Hippocampal formation (tissue), 2 donors: ENCODE measurements at places on chromosomes 2 and 18.

GRCh38 chr2:128603411-128603924 lies 284.8 kb upstream of the HS6ST1 start:
- DNase-seq, result no peak

GRCh38 chr18:2825613-2826175 lies 21.1 kb upstream of the EMILIN2 start:
- DNase-seq, result no peak

GRCh38 chr2:13193075-13193474 lies 476.3 kb downstream of the TRIB2 start:
- no peak for DNase-seq

- no peak for DNase-seq
These were observed 200.8 kb downstream of the TFCP2L1 start for GRCh38 chr2:121084130-121084680.

GRCh38 chr2:196983934-196984333 lies 57.4 kb upstream of the PGAP1 start:
- DNase-seq, result no peak

GRCh38 chr18:29153091-29153490 lies 976.2 kb upstream of the CDH2 start:
- no peak for DNase-seq

GRCh38 chr2:68766376-68766845 lies 31.8 kb downstream of the ARHGAP25 start:
- no peak for DNase-seq

- DNase-seq, result no peak
These were observed 232.1 kb upstream of the STK17B start for GRCh38 chr2:196403471-196403870.

DNA sequence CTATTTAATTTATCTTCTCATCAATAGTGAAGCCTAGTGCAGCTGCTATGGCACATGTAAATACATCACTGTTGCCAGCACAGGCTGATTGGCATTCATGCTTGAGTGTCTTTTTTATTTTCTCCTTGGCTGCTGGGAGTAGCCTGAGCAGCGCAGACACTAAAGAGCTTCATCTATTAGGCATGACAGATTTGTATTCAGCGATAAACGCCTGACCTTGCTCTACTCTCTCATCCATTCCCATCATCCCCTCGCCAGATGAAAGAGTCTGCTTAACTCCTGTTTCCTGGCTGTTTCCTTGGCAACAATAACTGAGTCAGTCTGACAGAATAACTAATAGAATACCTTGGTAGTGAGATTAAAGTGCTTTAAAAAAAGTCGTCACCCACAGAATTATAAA lies 753.6 kb downstream of the DCC start:
- DNase-seq, result no peak

GRCh38 chr2:223914324-223914723 lies 30.8 kb downstream of the WDFY1 start:
- no peak for DNase-seq

DNA sequence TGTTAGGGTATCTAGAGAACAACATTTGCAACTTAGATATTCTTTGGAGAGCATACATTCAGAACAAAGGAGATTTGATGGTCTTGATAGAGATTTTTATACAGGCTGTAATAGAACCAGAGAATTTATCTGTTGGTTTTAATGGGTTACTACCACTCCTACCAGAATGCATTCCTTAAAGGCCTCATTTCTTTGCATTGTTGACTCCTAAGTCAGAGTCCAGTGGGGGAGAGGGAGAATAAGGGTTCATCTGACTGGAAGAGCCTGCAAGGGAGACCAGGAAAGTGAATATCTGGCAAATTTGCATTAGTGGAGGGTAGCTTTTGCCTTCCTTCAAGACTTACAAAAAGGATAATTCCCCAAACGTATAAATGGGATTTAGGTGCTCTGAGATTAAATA lies 29.7 kb downstream of the AGPS start:
- DNase-seq, result no peak

- DNase-seq, result no peak
These were observed 118.6 kb upstream of the GLI2 start for GRCh38 chr2:120617055-120617454.

DNA sequence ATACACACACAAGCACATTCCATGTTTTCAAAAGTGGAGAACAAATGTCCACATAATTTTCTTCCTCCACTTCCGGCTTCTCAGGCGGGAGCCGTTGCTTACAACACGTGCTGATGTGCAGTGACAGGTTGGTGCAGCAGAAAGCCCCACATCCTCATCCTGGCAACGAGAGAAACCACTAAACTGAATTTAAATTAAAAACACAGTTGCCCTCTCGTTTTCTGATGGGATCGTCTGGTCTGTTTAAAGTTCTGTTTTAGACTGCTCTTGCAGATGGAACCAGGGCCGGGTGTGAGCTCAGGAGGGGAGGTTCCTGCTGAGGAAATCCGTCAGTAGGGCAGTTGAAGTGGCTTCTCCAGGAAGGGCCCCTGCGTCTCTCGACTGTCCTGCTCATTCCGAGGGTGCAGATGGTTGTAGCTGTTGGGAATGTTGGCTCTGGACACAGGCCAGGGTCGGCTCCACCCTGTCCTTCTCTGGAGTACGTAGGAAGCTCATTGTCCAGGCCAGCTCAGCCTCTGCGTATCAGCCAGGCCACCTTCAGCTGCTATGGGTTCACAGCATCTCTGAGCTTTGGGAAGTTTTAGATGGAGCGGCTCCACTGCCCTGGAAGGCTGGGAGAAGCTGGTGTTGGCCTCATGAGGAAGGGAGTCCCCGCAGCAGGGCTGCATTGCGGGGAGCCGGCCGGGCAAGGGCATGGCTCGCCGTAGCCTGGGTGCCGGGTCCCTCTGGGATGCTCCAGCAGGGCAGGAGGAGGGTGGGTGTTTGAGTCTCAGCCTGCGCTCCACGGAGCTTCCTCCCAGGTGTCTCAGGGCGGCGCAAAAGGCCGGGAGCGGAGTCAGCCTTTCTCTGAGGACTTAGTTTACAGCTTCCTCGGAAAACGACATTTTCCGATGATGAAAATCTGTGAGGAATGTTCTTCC lies 58.3 kb downstream of the NFATC1 start:
- no peak for DNase-seq

DNA sequence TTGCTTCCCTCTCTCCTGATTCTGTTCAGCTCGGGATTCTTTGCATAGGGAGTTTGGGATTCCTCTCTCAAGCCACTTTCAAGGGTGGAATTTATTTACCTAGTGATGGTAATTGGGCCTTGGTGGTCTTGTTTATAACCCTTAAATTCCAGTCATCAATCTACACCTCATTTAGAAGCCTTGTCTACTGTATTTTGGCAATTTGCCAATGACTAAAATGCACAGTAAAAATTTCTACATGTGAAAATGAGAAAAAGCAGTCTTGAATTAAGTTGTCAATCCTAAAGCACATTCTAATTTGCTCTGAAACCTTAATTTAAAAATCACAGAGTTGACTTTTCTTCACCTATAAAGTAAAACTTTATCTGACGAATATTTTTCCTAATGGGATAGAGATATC lies 749.2 kb upstream of the CRIM1 start:
- DNase-seq, result no peak

DNA sequence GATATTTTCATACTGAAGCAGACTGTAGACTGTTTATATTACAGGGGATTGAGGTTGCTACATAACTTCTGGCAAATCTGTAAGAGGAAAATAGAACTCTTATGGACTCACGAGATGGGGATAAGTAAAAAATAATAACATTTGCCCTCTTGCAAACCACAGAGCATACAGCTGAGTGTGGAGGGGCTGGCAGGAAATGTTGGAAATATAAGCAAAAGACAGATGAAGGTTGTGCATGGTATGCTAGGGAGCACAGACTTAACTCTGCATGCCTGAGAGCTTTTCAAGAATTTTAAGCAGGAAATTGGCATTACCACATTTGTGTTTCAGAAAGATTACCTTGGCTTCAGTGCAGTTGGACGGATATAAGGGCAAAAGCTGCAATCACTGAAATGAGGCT lies 411.1 kb downstream of the RAD51AP2 start:
- DNase-seq, result no peak

DNA sequence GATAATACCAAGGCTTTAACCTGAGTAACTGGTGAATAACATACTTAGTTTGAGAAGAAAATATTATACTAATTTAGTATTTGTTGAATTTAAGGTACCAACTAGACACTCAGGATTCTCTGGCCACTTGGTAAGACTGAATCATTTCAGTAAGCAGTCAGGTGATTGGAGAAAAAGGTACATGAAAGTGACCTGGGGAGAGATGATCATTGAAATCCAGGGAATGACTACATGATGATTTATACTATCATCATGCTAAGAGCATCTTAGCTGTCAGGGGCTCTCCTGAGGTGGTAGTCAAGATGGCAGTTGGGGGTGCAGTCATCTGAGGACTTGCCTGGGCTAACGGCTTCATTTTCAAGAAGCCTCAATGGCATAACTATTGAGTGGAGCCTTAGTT lies 571.2 kb upstream of the ACVR2A start:
- no peak for DNase-seq

- no peak for DNase-seq
These were observed 185.7 kb upstream of the ZEB2 start for GRCh38 chr2:144705328-144706245.

- no peak for DNase-seq
These were observed 222.1 kb upstream of the NRP2 start for GRCh38 chr2:205460217-205460616.

DNA sequence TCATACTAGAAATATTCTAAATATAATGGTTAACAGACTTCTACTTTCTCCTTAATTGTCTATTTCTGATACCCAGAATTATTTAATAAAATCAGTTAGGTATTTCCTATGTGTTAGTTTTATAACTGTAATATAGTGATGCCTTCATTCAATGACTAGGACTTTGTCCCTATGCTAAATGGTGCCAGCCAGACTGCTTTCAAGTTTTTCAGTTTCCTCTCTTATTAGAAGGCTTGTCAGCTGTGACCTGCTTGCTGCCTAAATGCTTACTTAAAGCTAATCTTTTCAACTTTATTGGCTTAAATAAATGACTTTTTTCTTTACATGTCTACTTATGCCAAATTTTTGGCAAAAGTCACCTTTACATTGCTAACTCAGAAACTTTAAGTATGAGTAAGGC lies 30.7 kb downstream of the BAZ2B start:
- no peak for DNase-seq

DNA sequence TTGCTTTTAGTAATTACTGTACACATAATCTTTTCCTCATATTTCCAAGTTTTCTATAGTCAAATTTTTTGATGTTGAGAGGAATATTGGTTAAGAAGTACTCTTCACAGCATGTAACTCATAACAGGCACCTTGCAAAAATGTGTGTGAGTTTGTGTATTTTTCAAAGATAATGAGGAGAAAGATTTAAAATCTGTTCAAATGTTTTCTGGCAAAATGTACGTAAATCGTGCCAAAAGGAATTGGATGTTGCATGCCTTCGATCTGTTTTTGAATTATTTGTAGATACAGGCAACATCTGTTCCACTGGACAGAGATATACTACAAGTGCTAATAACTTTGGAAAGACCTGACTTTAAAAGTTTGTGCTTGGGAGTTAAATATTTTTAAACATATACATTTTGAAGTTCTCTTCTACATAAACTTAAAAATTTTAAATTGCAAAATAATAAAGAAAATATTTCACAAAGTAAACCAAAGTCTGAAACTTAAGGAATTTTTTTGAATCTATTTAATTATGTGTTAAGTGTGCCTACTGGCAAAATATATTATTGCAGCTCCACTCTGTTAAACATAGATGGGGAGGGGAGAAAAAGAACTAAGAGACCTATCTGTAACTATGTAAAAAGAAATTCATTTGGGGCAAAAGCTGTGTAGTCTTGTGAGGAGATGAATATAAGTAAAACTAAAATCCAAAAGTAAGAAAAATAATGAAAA lies 133.5 kb upstream of the UBE2E3 start:
- DNase-seq, result no peak

DNA sequence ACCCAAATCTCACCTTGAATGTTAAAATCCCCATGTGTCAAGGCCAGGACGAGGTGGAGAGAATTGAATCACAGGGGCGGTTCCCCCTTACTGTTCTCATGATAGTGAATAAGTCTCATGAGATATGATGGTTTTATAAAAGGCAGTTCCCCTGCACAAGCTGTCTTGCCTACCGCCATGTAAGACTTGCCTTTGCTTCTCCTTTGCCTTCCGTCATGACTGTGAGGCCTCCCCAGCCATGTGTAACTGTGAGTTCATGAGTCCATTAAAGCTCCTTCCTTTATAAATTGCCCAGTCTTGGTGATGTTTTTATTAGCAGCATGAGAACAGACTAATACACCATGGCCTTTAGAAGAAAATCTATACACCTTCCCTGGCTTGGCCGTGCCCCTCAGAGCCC lies 7.4 kb upstream of the MBP start:
- no peak for DNase-seq

GRCh38 chr18:12371590-12371989 lies 5.4 kb downstream of the AFG3L2 start:
- no peak for DNase-seq

- no peak for DNase-seq
These were observed 21.3 kb upstream of the TCF7L1 start for GRCh38 chr2:85111819-85112281.

DNA sequence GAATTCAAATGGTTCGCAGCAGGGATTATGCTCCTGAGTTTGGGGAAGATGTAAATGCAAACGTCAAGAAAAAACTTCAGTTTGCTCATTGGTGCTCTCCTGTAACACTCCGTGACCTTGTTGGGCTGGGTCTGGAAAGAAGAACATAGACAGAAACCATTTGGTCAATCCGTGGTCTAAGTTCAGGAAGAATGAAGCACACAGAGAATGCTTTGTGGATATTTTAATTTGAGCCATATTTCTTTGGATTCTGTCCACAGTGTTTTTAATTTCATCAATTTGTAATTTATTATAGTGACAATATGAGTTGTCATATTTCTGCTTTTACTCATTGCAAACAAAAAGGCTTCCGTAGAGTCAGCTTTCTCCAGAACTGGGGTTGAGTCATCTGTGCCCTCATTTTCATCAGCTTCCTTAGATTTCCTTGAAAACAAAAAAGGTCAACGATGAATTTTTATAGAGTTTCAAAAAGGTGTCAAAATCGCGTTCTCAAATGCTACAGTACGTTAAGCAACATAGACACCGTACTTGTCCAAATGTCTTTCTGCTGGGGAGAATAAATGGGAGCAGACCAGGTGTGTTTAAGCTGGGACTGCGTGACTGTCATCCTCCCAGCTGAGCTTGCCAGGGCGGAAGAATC lies 606.4 kb downstream of the RNF144A start:
- DNase-seq, result no peak

DNA sequence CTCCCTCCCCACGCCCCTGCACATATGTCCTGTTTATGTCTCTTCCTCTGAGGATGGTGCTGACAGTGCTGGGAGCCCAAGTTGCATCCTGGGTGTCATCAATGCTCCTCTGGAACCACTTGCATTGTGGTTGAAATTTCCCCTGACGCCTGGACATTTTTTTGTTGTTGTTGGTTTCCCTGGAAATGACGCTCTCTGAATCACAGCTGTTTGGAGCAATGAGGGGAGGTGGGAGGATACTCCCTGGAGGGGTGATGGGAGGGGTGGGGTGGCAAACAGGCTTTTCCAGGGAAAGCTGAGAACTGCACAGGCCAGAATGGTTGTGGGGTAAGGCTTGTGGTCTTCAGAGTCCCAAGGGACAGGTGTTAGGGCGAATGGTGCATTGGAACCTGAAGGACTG lies 29.6 kb downstream of the CELF4 start:
- DNase-seq, result no peak

DNA sequence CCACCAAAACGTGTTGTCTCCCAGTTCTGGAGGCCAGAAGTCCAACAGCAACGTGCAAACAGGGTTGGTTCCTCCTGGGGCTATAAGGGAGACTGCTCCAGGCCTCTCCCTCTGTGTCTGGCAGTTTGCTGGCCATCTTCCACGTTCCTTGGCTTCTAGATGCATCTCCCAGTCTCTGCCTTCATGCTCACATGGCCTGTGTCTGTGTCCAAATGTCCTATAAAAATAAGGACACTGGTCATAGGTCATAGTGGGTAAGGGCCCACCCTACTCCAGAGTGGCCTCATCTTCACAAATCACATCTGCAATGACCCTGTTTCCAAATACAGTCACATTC lies 69.4 kb upstream of the TAF1B start:
- no peak for DNase-seq
